ENCODE measurements at places on chromosomes 5 and 9.

DNA sequence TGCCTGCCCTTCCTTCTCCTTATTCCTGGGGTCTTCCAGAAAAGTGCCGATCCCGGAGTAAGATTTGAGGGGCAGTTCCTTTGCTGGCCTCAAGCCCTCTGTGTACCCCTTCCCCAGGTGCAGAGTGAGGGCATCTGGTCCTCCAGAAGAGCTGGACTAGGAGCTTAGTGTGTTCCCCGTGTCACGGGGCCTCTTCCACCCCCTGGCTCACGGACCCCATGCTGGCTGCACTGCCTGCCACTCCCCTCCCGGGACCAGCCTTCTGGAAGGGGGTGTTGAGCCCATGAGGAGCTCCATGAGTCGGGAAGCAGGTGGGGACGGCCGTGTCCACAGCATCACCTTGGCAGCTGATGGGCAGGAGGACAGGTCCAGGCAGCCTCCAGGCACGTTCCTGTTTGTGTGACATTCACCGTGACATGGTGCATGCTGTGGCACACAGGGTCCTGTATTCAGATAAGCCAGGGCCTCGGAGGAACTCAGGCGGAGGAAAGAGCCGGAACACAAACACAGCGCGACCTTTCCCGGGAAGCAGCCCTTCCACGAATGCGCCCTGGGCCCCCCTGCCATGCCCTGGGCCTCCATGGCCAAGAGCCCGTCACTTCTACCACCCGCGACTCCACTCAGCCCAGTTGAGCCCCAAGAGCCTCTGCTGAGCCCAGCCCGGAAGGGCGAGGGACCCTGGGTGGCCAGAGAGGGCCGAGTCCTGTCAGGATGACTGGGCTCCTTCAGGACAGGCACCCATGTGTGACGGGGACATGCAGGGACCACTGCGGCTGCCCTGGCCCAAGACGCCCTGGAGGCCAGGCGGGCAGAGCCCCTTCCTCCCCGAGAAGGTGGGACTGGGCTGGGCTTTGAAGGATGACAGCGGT lies 5.9 kb upstream of the LCN1 start:
- DNase-seq: no peak

GRCh38 chr5:175880797-175881312 lies 9.5 kb downstream of the CPLX2 start:
- DNase-seq: no peak

- DNase-seq: no peak
Measured at GRCh38 chr5:161483721-161484120, 62.8 kb downstream of the GABRB2 start.

- DNase-seq: peak; percentile 90
Measured at GRCh38 chr5:134524272-134524825, 1.1 kb upstream of the JADE2 start.

DNA sequence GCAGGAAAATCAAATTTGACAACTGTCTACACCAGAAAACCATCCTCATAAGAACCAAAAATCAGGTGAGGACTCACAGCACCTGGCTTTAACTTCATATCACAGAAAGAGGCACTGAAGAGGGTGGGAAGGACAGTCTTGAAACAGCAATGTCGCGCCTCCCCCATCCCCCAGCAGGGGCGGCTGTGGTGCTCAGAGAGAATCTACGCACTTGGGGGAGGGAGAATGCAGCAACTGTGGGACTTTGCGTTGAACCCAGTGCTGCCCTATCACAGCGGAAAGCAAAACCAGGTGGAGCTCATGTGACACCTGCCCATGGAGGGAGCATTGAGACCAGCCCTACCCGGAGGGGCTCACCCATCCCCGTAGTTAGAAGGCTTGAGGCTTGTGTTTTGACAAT lies 191.8 kb downstream of the MSX2 start:
- DNase-seq: no peak

DNA sequence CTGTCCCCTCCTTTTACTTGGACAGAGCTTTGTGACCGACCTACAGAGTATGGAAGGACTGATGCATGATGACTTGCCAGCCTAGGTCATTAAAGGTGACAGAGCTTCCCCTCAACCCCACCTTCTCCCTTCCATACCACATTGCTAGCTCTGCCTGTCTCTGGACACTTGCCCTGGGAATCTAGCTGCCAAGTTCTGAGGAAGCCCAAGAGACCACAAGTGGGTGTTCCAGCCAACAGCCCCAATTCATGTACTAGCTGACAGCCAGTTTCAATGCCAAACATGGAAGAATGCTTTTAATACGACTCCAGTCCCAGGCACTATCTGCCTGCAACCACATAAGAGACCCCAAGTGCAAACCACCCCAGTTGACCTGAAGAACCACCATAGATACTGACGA lies 477.1 kb downstream of the SPOCK1 start:
- DNase-seq: no peak

GRCh38 chr5:68087866-68088265 lies 127.7 kb upstream of the PIK3R1 start:
- DNase-seq: no peak

DNA sequence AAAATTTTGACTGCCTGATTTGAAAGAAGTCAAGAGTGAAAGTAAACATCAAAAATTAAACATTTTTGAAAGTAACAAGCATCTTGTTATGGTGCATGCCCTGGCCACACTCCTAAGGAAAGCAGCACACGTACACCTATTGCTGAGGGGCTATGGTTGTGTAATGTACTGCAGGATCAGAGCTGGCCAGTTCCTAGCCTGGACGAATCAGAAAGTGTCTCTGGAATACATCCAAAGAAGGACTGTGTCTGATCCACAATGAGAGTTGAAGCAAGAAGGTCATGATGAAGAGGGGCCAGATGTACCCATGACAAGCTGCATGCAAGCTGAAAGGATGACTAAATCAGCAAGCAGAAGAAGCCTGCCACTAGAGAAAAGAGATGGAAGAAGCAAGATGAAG lies 618.2 kb downstream of the TLE1 start:
- DNase-seq: no peak

DNA sequence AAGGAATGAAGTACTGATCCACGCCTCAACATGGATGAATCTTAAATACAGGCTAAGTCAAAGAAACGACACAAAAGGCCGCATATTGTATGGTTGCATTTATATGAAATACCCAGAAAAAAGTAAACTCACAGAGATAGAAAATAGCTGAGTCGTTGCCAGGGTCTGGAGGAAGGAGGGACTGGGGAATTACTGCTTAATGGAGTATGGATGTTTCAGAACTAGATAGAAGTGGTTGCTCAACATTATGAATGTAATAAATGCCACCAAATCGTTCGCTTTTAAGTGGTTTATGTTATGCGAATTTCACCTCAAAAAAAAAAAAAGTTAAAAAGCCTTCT lies 784 bp upstream of the MSANTD3 start:
- no peak for DNase-seq

DNA sequence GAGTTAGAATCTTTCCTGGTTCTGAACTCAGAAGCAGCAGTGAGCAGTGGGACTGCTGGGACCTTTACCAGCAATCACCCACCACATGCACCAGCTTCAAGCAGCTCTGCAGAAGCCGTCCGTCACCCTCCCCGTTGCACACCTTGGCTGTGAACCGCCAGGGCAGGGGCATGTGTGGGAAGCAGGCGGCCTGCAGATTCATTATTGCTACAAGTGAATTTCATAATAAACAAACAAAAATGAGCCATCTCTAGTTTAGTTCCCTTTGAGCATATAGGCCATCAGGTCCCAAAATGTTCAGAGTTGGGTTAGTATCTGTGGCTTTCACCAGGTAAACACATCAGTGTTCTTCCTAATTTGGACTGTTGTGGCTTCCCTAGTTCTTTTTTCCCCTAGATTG lies 17.5 kb downstream of the PALM2AKAP2 start:
- no peak for DNase-seq

GRCh38 chr9:130981756-130982137 lies 27.2 kb upstream of the LAMC3 start:
- DNase-seq: no peak

- no peak for DNase-seq
Measured at GRCh38 chr5:168455201-168455600, 31.1 kb upstream of the RARS1 start.

DNA sequence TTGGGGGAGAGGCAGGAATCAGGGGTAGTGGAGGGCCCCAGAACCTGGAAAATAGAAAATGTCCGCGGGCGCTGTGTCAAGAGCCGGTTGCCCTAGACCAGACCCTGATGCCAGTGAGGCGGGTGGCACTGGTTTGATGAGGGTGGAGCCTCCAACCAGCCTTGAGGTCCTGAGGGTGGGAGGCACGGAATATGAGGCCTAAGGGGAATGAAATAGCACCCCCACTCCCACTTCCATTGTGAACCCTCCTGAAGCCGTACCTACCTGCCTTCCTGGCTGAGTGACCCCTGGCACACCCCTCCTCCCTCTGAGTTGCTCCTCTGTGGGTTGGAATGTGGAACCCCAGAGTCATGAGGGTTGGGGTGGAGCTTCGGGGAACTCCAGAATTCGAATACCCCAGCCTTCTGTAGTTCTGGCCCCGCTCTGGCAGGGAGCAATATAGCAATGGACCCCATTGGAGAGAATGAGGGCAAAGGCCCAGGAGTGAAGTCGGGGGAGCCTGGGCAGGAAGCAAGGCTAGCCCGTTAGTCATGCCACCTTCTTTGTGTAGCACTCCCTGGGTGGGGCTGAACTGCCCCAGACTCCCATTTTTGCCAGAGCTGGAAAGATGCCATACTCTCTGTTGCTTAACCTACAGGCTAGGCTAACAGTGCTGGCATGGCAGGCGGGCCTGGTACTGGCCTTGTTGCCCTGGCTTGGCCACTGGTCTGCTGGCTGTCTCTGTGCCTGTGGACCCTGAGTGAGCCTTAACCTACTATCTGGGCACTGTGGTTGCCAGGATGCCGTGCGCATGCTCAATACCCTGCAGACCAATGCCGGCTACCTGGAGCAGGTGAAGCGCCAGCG lies 1.0 kb downstream of the FPGS start:
- peak; percentile 60 for DNase-seq

DNA sequence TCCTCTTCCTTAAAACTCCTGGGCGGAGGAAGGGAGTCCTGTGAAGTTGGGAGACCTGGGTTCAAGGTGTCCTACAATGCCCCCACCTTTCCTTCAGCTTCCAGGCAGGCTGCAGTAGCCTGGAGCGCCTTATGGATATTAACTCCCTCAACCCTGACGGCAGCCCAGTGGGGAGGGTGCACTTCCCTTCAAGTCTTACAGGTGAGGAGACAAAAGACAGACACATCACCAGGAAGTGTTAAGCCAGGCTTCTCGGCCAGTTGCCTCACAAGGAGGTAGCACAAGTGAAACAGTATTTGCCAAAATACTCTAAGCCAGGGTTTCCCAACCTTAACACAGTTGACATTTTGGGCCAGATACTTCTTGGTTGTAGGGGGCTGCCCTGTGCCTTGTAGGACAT lies 4.2 kb downstream of the TRIM7 start:
- DNase-seq: no peak

DNA sequence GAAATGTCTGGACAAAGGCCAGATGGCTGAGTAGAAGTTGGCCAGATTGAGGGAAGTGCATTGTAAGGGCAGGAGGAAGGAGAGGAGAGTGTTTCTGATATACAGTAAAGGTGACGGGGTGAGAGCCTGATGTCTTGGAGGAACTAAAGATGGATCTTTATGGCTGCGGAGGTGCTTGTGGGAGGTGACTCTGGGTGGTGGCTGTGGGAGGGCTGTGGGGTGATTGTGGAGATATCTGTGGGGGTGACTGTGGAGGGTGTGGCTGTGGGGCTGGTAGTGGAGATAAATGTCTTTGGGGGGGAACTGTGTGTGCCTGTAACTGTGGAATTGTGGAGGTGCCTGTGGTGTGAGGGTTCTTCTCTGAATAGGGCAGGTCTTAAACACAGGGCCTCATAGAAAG lies 121.4 kb downstream of the CMYA5 start:
- DNase-seq: no peak

GRCh38 chr9:36858805-36859375 lies 175.2 kb downstream of the PAX5 start:
- DNase-seq: no peak

DNA sequence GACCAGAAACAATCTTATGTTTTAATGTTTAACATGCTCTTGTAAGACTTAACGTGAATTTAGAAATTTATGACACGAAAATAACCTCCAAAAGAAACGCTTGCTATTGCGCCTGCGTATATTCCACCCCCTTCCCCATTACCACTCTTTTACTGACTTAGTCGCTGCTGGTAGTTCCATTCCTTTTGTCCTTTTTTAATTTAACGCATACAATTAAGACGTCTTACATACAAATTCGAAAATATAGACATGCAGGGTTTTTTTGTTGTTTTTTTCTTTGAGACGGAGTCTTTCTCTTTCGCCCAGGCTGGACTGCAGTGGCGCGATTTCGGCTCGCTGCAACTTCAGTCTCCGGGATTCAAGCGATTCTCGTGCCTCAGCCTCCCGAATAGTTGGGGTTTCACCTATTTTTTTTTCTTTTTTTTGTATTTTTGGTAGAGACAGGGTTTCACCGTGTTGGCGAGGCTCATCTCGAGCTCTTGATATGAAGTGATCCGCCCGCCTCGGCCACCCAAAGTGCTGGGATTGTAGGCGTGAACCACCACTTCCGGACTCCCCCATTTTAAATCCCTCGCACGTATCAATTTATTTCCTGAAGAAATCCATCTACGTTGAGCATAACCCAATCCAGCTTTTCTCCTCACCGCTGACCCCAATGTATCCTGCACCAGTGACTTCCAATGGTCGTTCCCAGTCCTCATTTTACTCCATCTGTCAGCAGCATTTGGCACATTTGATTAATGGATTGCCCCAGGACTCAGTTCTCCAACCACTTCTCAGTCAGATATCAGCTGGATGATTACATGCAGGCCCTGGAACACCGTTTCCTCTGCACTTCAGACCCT lies 684 bp upstream of the MED7 start:
- peak; percentile 83 for DNase-seq

GRCh38 chr5:172939611-172940267 lies 19.5 kb upstream of the RPL26L1 start:
- DNase-seq: peak; percentile 100

DNA sequence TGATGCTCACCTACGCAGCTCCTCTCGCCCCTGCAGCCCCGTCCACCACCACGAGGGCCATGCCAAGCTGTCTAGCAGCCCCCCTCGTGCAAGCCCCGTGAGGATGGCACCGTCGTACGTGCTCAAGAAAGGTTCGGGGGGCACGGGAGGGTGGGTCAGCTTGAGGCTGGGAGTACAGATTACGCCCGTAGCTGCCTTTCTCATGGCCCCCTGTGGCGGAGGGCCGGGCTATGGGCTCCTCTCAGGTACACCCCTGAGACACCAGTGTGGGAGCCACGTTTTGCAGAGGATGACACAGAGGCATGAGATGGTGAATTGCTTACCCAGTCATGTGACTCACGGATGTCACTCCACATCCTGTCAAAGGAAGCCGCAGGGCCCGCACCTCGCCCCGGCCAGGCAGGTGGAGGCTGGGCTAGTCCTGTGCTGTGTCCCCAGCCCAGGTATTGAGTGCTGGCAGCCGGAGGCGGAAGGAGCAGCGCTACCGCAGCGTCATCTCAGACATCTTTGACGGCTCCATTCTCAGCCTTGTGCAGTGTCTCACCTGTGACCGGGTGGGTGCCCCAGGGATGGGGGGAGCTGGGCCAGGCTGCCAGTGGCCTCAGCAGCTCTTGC lies 33.7 kb downstream of the USP20 start:
- DNase-seq: no peak

GRCh38 chr9:110440172-110440571 lies 102.5 kb upstream of the TXNDC8 start:
- DNase-seq: no peak
